ENCODE measurements at places on chromosomes 2 and 18. TPM values are rescaled to one million over a fixed set of nuclear protein-coding genes. Genes with fewer than 3 reads are reported as not detected.

Gene WNT6
- not detected for total RNA-seq

Gene C1GALT1C1L
- 0.51 TPM for total RNA-seq

Gene CFAP210
- total RNA-seq: not detected

Gene NMUR1
- total RNA-seq: 0.50 TPM

Gene ARL4C
- total RNA-seq: 50.6 TPM

Gene APCDD1
- 17.3 TPM for total RNA-seq

Gene SERPINB3
- not detected for total RNA-seq

Gene CFC1
- total RNA-seq: not detected

Gene CGREF1
- 10.0 TPM for total RNA-seq

Gene SERPINB10
- total RNA-seq: not detected

Gene XDH
- under 0.01 TPM for total RNA-seq

Gene POTEJ
- not detected for total RNA-seq

Gene CTAGE1
- under 0.01 TPM for total RNA-seq

Gene LYG1
- total RNA-seq: 0.50 TPM

Gene HOXD12
- not detected for total RNA-seq

Gene IDH1
- total RNA-seq: 353 TPM

Gene SLC8A1
- total RNA-seq: 109 TPM

Gene PARD3B
- total RNA-seq: 20.6 TPM

Gene ACADL
- 0.51 TPM for total RNA-seq

Gene TUBA4B
- not detected for total RNA-seq

Gene LCT
- under 0.01 TPM for total RNA-seq

Gene SPC25
- not detected for total RNA-seq

Gene UBXN4
- total RNA-seq: 78.8 TPM

Gene RTN4
- 560 TPM for total RNA-seq

Gene SLC35F5
- 245 TPM for total RNA-seq

Gene HAAO
- total RNA-seq: 2.8 TPM

Gene FHOD3
- total RNA-seq: 3.1 TPM

Gene ACSL3
- total RNA-seq: 377 TPM

Gene ATF2
- 44.2 TPM for total RNA-seq

Gene DOCK10
- 26.3 TPM for total RNA-seq

Gene NLRC4
- not detected for total RNA-seq

Gene PTH2R
- total RNA-seq: not detected

Gene ATP6V1B1
- total RNA-seq: 2.1 TPM

Gene PARD6G
- total RNA-seq: 2.1 TPM

Gene DNAJC5G
- total RNA-seq: not detected

Gene MARCO
- not detected for total RNA-seq

Gene ESPNL
- total RNA-seq: 1.3 TPM

Gene FASTKD2
- 37.8 TPM for total RNA-seq

Gene IL1F10
- total RNA-seq: not detected

Gene BOD1L2
- total RNA-seq: not detected

Gene IMPA2
- total RNA-seq: 23.0 TPM

Gene FSHR
- not detected for total RNA-seq

Gene MC2R
- not detected for total RNA-seq

Gene PSMA8
- not detected for total RNA-seq

Gene AKAIN1
- total RNA-seq: not detected

Gene INHBB
- total RNA-seq: not detected

Gene CCDC85A
- total RNA-seq: not detected

Gene BUB1
- 3.9 TPM for total RNA-seq

Gene SLC9A4
- total RNA-seq: not detected

Gene POTEI
- not detected for total RNA-seq

Gene SNORC
- 0.83 TPM for total RNA-seq

Gene NRP2
- 28.7 TPM for total RNA-seq

Gene CABYR
- total RNA-seq: 5.6 TPM

Gene REG3G
- total RNA-seq: not detected
